ENCODE measurements at places on chromosomes 3 and 15.

DNA sequence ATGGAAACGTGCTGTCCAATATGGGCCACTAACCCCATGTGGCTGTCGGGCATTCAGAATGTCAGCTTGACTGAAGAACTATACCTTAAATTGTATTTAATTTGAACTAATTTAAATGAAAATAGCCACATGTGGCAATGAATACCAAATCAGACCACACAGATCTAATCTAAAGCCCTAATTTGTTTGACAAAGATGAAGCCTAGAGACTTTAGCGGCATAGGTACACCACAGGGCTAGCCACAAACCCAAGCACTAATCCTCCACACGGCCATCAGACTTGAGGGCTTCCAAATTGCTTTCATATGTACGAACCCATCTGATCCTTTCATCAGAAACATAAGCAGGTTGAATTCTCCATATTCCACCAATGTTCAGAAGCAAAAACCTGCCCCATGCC lies 81.4 kb downstream of the SHQ1 start:
- DNase-seq: no peak

DNA sequence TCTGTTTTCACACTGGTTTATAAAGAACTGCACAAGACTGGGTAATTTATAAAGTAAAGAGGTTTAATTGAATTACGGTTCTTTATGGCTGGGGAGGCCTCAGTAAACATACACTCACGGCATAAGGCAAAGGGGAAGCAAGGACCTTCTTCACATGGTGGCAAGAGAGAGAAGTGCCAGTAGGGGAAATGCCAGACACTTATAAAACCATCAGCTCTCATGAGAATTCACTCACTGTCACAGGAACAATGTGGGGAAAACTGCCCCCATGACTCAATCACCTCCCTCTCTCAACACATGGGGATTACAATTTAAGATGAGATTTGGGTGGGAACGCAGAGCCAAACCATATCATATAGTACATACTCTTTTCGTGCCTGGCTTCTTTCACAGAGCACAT lies 42.4 kb downstream of the MAP2K1 start:
- DNase-seq: no peak

GRCh38 chr3:36941658-36942057 lies 3.2 kb downstream of the TRANK1 start:
- DNase-seq: no peak

DNA sequence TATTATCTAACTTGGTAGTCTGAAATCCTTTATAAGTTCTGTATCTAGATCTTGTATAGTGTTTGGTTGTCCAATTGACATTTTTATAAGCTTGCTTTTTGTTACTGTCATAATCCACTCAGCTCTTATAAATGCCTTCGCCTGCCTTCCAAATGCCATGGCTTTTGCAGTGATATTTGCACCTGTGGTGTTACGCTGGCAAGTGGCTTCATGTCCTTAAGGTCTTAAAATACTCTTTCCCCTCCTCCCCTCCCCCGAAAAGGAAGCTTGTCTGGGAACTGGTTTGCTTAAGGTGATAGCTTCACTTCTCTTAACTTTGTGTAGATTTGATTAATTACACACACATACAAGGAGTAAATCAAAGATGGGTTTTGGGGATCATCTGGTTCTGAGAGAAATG lies 62.0 kb downstream of the ABHD2 start:
- DNase-seq: no peak

Measured in HuH-7.5 (cell line).